ENCODE measurements at places on chromosomes 2 and 18. TPM values are rescaled to one million over a fixed set of nuclear protein-coding genes. Genes with fewer than 3 reads are reported as not detected.

The PCGF1 gene
- 26.5 TPM for polyA plus RNA-seq

The NCKAP5 gene
- 9.2 TPM for polyA plus RNA-seq

The ABHD1 gene
- polyA plus RNA-seq, result 1.6 TPM

The RUFY4 gene
- 0.23 TPM for polyA plus RNA-seq

The MGAT4A gene
- 36.4 TPM for polyA plus RNA-seq

The USP34 gene
- 147 TPM for polyA plus RNA-seq

The ALK gene
- 0.35 TPM for polyA plus RNA-seq

The AKAIN1 gene
- polyA plus RNA-seq, result not detected

The ST8SIA5 gene
- 0.94 TPM for polyA plus RNA-seq

The FBLN7 gene
- polyA plus RNA-seq, result 14.8 TPM

The LCT gene
- 0.05 TPM for polyA plus RNA-seq

GRCh38 chr2:19124135-19124534, 234.3 kb downstream of the OSR1 start:
- no peak for DNase-seq

- DNase-seq, result no peak
Observed at GRCh38 chr2:154638783-154639182, 59.7 kb upstream of the KCNJ3 start.

GRCh38 chr2:118803012-118803411, 44.4 kb downstream of the EN1 start:
- no peak for DNase-seq

- peak; percentile 77 for DNase-seq
Observed at GRCh38 chr2:10057231-10058107, 14.1 kb downstream of the KLF11 start.

GRCh38 chr2:45554073-45554741, 56.9 kb downstream of the SRBD1 start:
- no peak for DNase-seq

GRCh38 chr2:100993294-100993693, 8.8 kb upstream of the RPL31 start:
- no peak for DNase-seq

DNA sequence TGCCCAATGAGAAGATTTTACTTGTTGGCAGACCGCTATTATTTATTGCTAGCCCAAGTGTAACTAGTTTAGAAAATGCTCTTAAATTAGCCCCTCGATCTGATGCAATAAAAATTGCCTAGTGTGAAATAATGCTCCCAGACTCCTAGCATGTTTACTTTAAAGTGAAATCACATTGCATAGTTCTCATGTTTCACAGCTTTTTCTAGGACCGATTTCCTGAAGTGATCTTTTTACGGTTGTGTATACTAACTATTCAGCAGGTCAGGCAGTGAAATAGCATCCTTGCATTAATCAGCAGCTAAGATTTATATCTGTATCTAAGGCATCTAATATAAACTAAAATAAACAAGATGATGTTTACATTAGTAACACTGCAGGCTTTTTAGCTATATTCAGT, 52.4 kb downstream of the PMS1 start:
- peak; percentile 19 for DNase-seq

DNA sequence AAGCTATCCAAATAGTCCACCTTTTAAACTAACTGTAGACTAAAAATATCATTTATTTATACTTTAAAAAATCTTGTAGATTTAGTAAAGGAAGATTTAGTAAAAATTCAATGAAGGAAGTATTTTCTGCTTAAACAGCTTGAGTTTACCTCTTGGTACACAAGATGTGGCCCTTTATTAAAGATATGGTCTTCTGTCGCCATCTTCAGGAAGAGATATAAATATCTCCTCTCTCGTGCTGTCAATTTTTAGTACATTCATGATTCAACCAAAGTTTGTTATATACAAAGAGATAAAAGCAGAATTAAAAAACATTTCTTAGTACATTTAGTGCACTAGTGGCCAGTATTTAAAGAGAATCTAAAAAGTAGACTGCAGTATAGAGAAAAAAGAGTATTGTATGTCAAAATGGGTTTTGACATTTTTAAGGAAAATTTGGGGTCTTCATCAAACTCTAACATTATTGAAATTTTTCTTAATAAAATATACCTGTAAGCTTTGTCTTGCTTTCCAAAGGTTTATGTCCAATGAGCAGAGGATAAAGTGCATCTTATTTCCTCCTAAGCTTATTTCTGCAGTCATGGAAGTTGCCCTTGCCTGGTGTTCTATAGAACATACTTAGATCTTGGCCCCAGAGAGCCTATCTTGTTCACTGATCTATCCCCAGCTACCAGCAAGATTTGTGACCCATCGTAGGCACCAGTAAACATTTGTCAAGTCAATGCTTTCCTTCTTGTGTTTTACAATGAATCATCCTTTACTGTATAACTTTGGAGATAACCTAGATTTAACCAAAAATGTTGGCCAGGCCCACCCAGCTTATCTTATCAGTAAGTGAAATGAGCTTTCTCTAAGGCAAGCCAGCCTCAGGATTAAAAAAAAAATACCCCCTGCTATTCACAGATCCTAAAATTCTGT, 18.5 kb upstream of the EML6 start:
- no peak for DNase-seq

- no peak for DNase-seq
Observed at GRCh38 chr18:604771-605170, 8.0 kb downstream of the CLUL1 start.

DNA sequence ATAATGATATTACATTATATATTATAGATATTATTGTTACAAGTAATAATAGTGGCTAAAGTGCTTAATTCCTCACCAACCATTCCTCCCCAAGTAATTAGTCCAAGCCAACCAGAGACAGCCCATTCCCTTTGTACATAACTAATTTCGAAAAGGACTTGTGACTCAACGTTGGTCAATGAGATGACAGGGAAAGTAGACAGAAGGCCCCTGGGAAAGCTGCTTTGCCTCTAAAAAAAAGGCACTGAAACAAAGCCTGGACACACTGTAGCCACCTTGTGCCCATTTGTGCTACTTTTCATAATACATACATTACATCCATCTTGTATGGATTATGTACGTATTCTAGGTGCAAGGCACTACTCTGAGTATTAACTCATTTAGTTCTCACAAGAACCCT, 28.8 kb downstream of the COLEC12 start:
- DNase-seq, result no peak

GRCh38 chr2:10964052-10964790, 52.5 kb downstream of the KCNF1 start:
- DNase-seq, result no peak

GRCh38 chr2:54966165-54966832, 84.0 kb downstream of the RTN4 start:
- DNase-seq, result no peak

Measured in renal cortex interstitium (tissue), 15 donors.